ENCODE measurements at places on chromosomes 2 and 18. TPM values are rescaled to one million over a fixed set of nuclear protein-coding genes. Genes with fewer than 3 reads are reported as not detected.

The HOXD9 gene
- 66.4 TPM for polyA plus RNA-seq

The TMEM182 gene
- polyA plus RNA-seq, result 6.6 TPM

DNA sequence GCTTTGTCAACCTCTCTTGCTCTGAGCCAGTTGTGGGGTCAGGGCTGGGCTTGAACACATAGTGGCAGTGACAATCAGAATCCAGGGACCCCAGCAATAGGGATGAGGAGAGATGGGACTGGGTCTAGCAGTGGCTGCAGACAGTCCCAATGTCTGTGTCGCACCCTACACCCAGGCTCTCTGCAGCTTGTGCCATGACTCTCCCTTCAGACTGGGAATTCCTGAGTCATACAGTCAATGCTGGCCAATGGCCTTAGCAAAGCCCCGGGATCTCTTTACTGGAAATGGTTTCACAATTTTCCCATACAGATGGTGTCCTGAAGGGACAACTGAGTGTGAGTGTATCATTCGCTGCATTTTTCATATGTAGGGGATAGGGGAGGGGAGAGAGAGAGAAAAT is 74.2 kb upstream of the CELF4 start:
- no peak for DNase-seq

The PMAIP1 gene
- 3.2 TPM for polyA plus RNA-seq

The RNF125 gene
- polyA plus RNA-seq, result 4.5 TPM

- no peak for DNase-seq
Measured at GRCh38 chr2:33730193-33730592, 131.1 kb upstream of the FAM98A start.

DNA sequence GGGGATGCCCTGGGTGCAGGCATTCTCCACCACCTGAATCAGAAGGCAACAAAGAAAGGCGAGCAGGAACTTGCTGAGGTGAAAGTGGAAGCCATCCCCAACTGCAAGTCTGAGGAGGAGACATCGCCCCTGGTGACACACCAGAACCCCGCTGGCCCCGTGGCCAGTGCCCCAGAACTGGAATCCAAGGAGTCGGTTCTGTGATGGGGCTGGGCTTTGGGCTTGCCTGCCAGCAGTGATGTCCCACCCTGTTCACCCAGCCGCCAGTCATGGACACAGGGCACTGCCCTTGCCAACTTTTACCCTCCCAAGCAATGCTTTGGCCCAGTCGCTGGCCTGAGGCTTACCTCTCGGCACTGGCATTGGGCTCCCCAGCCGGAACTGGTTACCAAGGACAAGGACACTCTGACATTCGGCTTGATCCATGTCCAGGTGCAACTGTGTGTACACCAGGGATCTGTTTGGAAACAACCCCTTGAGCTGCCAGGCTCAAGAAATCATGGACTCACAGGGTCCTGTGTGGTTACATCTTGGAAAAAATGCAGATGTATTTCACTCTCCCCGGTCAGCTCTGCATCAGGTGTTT is 31.8 kb downstream of the SLC1A4 start:
- DNase-seq, result no peak

GRCh38 chr2:132978840-132979239 is 308.8 kb upstream of the LYPD1 start:
- no peak for DNase-seq

The PLEK gene
- polyA plus RNA-seq, result 6.4 TPM

DNA sequence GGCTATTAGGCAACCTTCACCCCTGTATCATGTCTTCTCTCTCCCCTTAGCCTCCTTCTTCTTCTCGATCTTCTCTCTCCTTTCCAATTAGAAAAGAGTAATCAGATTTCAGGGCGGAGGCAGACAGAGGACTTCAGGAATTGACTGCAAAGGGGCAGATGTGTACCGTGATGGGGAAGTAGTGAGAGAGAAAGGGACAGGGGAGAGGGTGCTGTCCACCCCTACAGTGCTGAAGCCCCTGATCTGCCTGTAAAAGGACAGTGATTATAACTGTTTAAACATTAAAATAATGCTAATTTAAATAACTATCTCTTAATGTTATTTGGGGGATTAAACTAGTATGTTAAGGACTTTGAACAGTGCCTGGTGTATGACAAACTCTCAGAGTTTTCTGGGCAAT is 178.5 kb downstream of the ACTR3 start:
- no peak for DNase-seq

The SLC38A11 gene
- polyA plus RNA-seq, result 5.4 TPM

DNA sequence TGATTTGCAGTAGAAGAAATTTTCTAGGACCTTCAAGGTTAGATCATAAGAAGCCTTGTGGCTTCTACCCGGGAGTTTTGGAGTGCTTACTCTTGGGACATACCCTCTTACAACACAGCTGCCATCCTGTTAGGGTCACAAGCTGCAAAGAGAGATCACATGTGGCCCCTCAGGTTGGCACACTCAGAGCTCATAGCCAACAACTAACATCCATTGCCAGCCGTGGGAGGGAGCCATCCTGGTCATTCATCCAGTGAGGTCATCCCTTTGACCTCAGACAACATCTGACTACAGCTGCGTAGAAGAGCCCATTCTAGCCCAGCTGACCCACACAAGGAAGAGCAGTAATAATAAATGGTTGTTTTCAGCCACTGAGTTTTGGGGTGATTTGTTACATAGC is 76.9 kb upstream of the NABP1 start:
- no peak for DNase-seq

DNA sequence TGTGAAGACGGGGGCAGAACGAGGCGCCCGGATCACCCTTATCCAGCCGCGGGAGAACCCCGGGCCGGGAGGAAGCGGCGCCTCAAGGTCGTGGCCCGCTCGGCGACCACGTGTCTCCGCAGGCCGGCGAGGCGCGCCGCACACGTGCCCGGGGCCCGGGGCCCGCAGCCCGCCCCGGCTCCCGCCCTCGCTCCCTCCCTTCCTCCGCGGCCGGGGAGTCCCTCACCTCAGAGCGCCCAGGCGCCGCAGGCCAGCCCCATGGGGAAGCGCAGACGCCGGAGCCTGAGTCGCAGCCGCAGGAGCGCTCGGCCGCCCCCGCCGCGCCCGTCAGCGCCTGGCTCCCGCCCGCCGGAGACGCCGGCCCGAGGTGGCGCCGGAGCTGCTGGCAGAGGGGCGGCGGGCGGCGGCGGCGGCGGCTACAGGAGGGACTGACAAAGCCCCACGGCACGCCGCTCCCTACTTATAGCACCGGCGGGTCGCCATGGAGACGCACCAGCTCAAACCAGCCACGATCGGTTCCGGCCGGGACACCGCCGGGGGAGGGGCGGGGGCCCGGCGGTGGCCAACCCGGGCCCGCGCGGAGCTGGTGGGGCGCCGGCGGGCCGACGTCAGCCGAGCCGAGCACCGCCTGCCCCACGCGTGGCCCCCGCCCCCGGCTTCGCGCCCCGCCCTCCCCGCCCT is at the start of gene ODC1:
Gene ODC1, minus strand, starts transcription at position 433 of the 681 bp plus-strand sequence. CDS start 3,295 bp downstream, outside the sequence.
- DNase-seq, result peak; percentile 87

DNA sequence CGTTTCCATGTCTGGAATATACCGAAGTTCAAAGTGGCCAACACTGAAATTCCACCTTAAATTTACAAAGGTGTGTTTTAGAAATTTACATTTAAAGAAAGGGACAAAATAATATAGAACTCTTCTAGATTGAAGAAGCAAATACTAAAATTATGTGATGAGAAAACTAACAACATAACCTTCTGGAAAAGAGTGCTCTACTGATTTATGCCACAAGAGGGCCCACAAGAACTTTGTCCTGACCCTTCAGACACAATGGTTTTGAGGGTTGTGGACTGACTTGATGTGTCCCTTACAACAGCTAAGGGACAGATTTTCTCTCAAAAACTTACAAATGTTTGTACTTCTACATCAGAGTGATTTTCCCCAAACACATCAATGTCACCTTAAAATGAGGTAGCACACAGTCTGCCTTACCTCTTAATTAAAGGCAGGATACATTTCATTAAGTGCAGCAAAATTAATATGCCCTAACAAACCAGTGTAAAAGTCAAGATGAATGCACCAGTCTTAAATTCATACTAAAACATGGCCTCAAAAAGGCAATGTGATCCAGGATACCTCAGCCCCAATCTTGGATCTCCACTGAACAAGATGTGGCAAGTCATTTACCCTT is 36.2 kb downstream of the EIF2AK3 start:
- DNase-seq, result no peak

- DNase-seq, result no peak
Measured at GRCh38 chr2:201996679-201997314, 36.9 kb upstream of the FZD7 start.

The C2orf66 gene
- 1.3 TPM for polyA plus RNA-seq

The USP14 gene
- 58.8 TPM for polyA plus RNA-seq

DNA sequence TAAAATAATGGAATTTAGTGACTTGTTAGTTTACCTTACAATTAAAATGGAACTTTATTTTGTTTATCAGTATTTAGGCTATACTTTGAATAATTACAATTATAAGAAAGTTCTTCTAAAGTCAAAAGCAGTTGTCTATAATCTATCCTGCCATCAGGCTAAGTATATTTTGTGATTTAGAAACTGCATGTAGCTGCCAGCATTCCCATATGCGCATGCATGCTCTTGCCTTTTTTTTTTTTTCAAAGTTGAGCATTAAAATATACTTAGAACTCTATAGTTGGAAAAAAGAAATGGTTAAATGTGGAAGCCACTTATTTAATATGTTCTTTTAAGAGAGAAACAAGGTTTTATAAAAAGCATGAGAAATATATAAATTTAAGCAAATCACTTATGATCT is 99.0 kb downstream of the ARHGEF33 start:
- DNase-seq, result no peak

GRCh38 chr2:78011251-78011650 is 489.1 kb upstream of the LRRTM4 start:
- DNase-seq, result no peak

DNA sequence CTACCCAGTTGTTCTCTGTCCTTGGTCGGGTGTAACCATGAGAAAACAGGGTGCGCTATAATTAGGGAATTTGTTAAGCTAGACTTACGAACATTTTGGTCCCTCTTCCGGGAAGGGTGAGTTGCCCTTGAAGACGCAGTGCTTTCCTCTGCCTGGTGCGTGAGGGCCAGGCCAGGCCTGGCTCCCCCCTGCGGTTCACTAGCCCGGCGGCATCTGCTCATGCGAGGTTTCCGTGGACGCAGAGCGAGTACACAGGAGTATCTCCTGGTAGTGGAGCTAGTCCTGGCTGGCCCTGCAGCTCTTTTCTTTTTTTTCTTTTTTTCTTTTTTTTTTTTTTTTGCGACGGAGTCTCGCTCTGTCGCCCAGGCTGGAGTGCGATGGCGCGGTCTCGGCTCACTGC is 148.8 kb downstream of the PTGR3 start:
- no peak for DNase-seq

GRCh38 chr2:202237787-202238233 is 587 bp downstream of the SUMO1 start:
- peak; percentile 28 for DNase-seq

DNA sequence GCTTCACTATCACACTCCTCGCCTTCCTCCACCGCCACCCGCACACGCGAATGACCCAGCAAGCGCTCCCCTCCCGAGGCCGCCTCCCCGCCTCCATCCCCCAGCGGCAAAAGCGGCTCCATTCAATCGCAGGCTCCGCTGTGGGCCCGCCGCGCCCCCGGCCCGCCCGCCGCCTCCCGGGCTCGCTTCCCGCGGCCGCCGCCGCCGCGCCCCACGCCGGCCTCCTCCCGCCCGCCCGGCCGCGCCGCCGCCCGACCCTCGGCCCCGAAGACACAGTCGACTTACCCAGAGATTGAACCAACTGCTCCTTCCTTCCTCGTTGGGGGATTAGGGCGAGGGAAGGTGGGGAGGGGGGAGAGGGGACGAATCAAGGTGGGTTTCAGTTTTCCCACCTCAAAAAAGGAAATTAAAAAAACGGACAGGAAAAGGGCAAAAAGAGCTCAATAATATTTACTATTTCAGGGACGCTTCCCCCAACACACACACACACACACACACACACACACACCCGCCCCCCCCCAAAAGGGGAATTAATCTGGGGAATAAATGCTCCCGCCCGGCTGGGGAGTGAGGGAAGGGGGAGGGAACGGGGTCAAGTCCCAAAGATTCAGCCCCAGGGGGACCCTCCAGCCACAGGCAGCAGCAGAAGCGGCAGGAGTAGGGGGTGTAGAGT is 743 bp downstream of the XPO1 start:
- no peak for DNase-seq

GRCh38 chr2:219331560-219332213 is 857 bp downstream of the RESP18 start:
- DNase-seq, result peak; percentile 39

GRCh38 chr2:48316753-48317750 is 212.9 kb upstream of the STON1 start:
- DNase-seq, result no peak

DNA sequence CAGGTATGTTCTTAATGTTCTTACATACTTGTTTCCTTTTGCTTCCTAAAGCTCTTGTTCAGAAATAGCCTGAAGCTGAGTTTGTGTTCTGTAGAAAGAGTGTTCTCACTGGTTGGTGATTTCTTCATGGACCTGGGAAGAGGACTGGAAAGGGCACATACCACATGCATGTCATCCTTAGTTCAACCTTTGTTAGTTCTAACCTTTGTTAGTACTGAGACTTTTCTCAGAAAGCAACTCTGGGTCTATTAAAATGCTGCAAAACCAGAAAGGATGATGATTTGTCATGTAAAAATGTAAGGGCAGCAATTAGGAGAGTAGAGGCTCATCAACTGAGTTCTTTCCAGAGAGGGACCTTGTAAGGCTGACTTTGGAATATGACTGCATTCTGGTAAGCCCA is 2.5 kb upstream of the FAP start:
- no peak for DNase-seq

- DNase-seq, result no peak
Measured at GRCh38 chr2:141598982-141599381, 531.8 kb downstream of the LRP1B start.

GRCh38 chr2:179165356-179166000 is 99.2 kb downstream of the SESTD1 start:
- DNase-seq, result no peak

The GNLY gene
- 0.41 TPM for polyA plus RNA-seq

The SOCS6 gene
- 32.3 TPM for polyA plus RNA-seq

DNA sequence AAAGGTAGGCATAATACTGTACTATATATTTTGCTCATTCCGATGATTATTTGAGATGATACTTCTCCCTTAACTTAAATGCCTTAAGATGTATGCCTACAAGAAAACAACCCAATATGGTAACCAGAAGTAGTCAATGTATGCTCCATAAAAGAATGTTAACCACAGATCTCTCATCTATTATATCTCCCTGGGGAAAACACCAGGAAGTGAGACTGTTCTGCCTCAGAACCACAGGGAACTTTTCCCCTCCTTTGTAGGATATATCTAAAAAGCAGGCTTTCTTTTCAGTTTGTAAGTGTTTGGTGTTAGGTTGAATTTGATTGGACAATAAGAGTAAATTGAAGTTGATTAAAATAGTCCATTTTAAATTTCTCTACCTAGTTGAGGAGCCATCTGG is 1160.5 kb upstream of the NXPH2 start:
- DNase-seq, result no peak

The TGFA gene
- 19.4 TPM for polyA plus RNA-seq

The CARF gene
- polyA plus RNA-seq, result 15.5 TPM

DNA sequence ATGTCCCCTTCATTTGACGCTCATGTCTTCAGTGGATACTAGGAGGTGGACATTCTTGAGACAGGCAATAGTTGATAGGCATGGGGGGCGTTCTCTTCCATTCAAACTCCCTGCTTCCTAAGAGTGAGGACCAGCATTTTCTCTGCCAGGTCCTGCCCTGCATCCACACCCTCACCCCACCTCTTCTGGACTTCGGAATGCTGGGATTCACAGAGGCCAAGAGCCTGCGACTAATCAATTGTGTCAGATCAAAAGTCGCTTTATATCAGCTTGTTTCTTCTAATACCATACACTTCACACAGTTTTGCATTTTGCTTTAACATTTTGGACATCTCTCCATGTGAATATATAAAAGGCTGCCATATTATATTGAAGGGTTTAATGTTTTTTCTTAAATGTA is 210.7 kb downstream of the CCDC102B start:
- no peak for DNase-seq

The CABYR gene
- polyA plus RNA-seq, result 5.1 TPM

Data from left renal pelvis (tissue), 4 donors.